ENCODE measurements at places on chromosomes 7 and 10.

- DNase-seq = no peak
Observed at GRCh38 chr7:85175217-85175616, 11.6 kb downstream of the SEMA3D start.

GRCh38 chr10:83961620-83962019 is 177.7 kb upstream of the GHITM start:
- no peak for DNase-seq

GRCh38 chr7:80362010-80362618 is 149.8 kb downstream of the GNAT3 start:
- no peak for DNase-seq

- DNase-seq = no peak
Observed at GRCh38 chr7:54833001-54833467, 74.0 kb upstream of the SEC61G start.

DNA sequence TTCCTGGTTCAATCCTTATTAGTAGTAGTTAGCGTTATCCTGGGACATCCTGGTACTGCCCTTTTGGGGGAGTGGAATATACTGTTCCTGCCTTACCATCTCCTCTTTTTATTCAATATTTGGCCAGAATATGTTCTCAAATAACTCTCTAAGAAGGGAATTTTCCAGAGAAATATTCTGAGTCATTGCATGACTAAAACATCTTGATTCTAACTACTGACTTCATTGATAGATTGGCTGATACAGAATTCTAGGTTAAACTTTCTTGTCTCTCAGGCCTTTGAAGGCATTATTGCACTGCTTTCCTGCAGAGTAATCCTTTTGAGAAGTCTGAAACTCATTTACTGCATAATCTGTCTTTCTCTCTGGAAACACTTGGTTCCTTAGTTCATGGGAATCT is 275.5 kb upstream of the DGKB start:
- DNase-seq = no peak

- no peak for DNase-seq
Observed at GRCh38 chr10:106570268-106570667, 594.2 kb downstream of the SORCS1 start.

GRCh38 chr10:77361831-77362230 is 275.8 kb downstream of the KCNMA1 start:
- DNase-seq = no peak

DNA sequence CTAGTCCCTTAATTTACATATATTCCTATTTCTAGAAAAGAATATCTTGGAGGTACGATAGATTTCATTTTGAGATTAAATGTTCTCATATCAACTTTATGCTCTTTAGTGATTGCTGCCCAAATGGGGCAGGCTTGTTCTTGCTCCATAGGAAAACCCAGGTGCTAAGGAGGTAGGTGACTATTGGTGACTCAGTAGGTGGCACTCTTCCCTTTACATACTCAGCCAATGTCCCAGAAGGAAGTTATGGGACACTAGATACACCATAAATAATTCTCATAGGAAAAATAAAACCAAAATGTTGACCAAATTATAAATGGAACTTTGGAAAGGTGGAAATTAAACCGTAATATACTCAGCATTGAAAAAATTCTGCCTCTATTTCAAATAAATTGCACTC is 4.0 kb downstream of the SKAP2 start:
- no peak for DNase-seq

- no peak for DNase-seq
Observed at GRCh38 chr7:3289996-3290395, 11.1 kb upstream of the SDK1 start.

- DNase-seq = no peak
Observed at GRCh38 chr10:80513106-80513505, 24.6 kb upstream of the SH2D4B start.

- no peak for DNase-seq
Observed at GRCh38 chr7:131008840-131009711, 275.1 kb upstream of the KLF14 start.

DNA sequence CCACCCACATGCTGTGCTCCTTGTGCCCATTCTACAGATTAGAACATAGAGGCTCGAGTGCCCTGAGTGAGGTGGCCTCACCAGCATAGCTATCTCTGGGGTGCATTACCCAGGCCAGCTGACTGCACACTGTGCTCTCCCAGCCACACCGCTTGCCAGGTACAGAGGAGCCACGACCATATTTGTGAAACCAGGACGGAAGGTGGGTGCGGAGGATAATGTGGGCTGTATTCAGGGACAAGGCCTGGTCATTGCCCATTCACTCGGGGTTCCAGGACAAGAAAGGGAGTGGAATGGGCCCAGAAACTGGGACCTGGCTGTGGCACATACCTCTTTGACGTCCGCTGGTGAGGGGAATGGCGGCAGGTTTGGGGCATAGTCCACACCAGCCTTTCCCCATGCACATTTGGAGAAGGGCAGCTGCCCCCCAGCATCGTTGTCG is 236.0 kb downstream of the TNS3 start:
- DNase-seq = no peak

DNA sequence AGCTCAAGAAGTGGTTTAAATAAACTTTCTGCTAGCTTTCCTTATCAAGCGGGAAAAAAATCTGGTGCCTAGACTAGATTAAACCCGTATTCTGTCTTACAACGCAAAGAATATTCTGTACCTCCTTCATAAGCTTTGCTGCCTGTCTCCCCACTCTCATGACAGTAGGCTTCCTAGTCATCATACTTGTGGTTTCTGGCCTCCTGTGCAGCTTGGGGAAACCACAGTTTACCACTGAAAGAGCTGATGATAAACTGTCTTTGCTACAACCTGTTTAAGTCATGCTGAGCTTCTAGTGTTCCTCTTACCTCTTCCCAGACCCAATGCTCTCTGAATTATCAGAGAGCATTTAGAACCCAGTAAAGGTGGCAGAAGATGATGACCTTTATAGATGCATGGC is 55.0 kb downstream of the PODXL start:
- DNase-seq = no peak

- DNase-seq = no peak
Observed at GRCh38 chr10:32337350-32337749, 9.6 kb downstream of the EPC1 start.
